Endothelial cell of umbilical vein (primary cell): ENCODE measurements at places on chromosomes 1 and 21.

DNA sequence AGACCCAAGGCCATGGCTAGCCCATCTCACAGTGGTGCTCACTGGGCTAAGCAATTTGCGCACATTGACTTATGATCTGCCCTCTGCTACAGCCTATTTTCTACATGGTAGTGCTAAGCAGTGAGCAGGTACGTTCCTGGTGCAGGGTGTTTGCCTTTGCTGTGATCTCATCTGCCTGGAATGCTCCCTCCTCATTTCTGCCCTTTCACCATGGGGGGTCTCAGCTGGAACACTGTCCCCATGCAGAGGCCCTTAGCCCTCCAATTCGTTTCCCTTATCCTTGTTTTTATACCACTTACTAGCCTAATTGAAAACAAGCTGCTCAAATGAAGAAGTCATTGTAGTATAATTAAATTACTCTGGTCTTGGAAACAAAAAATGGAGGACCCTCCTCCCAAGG, 2.0 kb upstream of the B3GALT5 start:
- DNase-seq, result no peak

GRCh38 chr1:15171271-15171908, 17.8 kb downstream of the TMEM51 start:
- no peak for DNase-seq

GRCh38 chr1:110607536-110608230, 1.5 kb upstream of the KCNA2 start:
- no peak for DNase-seq

DNA sequence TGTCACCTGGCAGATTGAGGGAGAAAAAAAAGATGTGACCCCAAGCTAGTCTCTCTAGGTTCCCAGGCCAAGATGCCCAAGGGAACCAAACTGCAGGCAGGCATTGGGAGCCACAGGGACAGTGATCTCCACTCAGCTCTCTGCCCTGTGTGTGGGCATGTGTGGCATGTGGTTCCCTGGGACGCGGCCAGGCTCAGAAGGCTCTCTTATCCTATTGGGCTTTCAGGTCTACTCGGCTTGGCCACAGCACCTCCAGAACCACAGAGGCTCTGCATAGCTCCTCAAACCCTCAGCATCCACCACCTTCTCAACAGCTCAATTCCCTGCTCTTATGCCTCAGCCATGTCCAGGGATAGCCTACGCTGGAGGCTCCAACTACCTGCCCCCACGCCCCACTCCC, 22.0 kb downstream of the IQGAP3 start:
- no peak for DNase-seq

DNA sequence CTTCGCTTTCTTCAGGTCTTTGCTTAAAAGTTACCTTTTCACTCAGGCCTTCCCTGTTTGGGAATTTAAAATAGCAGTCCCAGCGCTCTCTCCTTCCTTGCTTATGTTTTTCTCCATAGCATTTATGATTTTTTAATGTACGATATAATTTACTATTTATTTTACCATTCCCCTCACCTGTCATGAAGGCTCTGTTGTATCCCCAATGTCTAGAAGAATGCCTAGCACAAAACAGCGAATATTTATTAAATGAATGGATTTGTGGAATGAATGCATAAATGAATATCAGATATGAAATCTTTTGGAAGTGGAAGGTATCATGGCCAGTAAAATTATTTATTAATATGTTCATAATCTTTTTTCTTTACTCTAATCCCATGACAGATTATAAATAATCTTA, 402 bp upstream of the OSBPL9 start:
- no peak for DNase-seq

DNA sequence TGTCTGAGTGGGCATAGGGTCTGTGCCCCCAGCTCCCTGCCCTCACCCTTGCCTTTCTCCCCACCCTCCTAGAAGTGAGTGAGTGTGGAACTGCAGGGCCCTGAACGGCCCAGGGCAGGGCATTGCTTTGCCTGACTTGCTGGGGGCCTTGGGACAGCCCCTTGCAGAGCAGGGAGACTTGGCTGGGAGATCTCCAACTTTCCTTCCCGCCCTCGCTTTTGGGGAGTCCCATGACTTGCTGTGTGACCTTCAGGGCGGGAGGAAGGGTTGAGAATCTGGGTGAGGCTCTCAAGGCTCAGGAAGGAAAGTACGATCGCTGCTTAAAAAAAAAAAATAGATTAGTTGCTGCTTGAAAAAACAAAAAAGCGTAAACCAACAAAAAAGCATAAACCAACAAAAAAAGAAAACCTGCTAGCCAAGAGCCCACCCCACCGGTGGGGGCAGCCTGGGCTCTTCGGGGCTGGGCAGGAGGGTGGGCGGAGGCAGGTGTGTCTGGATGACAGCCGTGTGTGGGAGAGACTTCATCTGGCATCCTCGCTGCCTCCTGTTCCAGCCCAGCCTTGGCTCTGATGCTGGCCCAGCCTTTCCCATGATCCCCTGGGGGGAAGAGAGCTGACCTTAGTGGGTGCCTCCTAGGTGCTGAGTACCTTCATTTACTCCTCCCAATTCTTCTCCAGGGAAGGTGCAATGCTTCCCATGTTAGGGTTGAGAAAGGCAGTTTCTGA, 6.5 kb downstream of the NBL1 start:
- no peak for DNase-seq

DNA sequence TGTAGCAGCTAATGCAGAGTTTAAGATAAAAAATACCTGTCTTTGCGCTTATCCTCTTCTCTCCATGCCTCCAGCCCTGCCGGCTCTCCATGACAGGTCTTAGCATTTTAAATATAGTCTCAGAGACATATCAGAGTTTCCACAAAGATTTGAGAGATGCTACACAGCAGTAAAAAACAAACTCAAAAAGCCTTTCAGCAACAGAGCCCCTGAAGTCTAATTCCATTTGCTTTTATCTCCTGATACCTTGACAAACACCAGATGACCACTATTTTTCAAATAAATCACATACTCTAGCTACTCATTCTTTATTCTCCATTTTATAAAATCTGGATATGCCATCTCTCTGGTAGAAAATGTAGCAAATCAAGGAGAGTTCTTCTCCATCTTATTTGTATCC, 79.5 kb upstream of the LRRC53 start:
- DNase-seq, result no peak

- DNase-seq, result peak; percentile 32
Observed at GRCh38 chr1:203464226-203464625, 11.4 kb upstream of the PRELP start.

- no peak for DNase-seq
Observed at GRCh38 chr1:84771895-84772294, 81.6 kb upstream of the SSX2IP start.

- peak; percentile 1 for DNase-seq
Observed at GRCh38 chr1:48978413-48978812, 201.7 kb upstream of the BEND5 start.

GRCh38 chr1:19013826-19014548, 57.5 kb upstream of the IFFO2 start:
- DNase-seq, result no peak

DNA sequence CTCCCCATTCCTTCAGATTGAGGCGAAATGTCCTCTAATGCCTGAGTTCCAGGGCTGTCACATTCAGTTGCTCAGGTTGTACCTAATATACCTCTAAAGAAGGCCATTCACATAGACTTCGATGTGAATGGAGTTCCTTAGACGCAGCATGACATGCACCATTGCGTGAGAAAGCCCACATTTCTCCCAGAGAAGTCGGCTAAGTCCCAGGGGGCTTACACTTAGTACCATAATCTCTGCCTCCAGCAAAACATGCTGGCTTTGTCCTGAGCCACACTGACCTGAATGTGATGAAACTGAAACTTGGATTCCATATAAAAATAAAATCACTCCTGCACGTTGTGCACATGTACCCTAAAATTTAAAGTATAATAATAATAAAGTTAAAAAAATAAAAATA, 23.2 kb upstream of the SLC2A1 start:
- no peak for DNase-seq

DNA sequence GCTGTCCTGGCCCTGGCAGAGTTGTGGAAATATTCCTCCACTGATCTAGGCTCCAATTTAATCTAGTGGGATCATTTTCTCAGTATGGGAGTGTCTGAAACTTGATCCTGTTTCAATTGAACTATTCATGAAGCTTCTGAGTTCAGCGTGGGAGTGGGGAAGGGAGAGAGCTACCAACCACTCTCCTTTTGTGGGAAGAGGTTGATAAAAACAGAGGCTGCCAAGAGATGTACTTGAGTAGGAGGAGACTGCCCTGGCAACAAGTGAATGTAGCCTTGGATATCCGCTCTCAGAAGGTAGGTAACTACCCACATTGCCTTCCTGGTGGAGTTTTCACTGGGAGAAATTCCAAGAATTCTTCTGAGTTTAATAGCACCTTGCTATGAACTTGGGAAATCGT, at the start of gene CTXND2:
CTXND2 (plus strand) TSS at position 119 of the 400 bp plus-strand sequence. CDS start 25,179 bp downstream, outside the sequence.
- no peak for DNase-seq

GRCh38 chr1:219433496-219434131, 179.3 kb downstream of the ZC3H11B start:
- DNase-seq, result no peak

GRCh38 chr1:68293122-68293521, 60.8 kb upstream of the WLS start:
- peak; percentile 5 for DNase-seq

DNA sequence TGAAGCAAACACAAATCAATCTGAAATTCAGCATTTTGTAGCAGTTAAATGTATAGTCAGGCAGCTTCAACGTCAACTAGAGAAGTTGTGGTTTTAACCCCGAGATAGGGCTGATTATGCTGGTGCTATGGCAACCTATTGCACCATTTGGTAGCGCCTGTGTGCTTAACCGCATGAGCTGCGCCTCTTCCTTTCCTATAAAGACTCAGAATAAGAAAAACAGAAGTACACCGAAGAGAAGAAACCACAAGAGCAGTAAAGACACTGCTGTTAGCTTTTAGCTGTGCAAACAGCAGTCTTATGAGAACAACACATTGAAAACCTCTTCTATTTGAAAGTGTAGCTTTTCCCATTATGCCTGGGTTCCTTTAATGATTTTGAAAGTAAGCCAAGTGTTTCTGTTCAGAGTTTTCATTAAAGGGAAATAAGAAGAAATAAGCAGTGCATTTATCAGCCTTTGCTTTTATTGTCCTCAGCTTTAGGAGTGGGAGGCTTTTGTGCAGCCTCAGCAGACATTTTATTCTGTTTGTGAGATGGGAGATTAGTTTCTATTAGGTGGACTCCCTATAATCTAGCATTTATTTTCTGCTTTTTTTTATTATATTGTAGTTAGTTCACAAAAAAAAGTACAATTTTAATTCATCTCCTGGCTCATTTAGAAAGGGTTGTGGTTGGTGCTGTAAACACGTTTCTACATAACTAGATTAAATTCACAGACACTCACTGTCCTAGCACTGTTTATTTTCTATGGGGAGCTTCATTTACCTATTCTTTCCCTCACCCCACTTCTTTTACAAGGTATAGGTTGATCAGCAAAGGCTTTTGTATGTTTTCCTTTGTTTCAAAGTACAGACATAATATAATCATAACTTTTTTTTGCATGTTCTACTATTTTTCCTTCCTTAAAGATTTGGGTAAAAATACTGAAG, 43.3 kb downstream of the PTPRC start:
- DNase-seq, result peak; percentile 76

DNA sequence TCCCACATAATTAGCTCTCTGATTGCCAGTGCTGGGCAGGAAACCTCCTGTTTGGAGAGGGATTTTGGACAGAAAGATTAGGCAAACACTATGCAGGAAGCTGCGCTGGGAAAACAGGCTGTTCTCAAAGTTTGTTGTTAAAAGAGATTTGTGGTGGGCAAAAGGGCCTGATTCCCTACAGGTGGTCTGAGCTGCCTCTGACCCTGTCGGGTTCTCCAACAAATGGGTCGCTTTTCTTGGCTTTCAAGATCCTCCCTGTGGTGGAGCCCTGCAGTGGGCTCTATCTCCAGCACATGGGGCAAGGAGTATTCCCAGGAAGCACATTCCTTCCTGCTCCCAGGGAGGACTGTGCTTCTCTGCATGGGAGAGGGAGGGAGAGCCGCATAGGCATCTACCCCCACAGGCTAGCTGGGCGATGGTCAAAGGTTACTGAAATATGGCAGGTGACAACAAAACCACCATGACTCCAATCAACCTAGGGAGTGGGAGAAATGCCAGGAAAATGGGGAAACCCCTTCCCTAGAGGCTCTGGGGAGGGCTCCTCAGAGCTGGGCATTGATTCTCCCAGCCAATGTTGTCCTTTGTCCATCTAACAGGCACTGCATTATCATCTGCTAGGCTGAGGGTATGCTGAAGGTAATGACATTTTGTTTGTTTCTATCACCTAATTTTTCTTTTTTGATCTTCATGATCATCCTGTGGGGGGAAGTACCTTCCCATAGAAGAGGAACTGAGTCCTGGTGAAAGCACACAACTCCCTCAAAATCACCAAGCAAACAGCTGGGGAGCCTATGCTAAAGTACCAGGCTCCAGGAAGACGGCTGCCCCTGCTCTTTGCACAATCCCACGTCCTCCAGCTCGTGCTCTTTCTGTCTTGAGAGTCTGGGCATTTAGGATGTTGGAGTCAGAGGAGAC, 85.3 kb downstream of the PLXNA2 start:
- peak; percentile 63 for DNase-seq

DNA sequence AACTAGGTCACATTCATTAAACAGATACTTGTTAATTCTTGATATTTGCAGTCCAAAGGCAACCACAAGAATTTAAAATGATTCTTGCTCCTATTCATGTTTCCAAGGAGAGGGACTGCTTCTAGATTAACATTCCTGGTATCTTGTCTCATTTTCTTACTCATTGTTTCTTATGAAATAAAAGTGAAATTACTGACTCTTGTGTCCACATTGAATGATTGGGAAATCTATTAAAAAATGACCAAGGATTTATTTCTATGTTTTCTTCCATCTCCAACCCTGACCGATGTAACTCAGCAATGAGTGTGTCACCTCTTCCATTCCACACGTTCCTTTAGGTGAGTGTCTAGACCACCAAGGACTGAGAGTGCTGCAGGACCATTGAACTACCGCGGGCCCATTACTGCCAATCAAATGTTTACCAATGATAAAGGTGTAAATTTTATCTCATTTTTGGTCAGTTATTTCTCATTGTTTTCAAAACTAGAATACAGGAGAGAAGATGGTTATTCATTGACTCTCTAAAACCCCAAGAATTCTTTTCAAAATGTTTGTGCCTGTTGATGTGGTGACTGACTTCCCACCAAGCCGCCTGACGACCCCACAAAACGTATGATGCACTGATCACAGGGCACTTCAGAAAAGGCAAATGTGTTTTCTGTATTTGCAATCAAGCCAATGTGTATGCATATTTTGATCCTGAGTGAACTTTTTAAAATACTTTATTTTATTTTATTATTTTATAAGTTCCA, 414.6 kb upstream of the PTBP2 start:
- no peak for DNase-seq

- peak; percentile 13 for DNase-seq
Observed at GRCh38 chr1:200512191-200512590, 102.4 kb upstream of the ZNF281 start.

DNA sequence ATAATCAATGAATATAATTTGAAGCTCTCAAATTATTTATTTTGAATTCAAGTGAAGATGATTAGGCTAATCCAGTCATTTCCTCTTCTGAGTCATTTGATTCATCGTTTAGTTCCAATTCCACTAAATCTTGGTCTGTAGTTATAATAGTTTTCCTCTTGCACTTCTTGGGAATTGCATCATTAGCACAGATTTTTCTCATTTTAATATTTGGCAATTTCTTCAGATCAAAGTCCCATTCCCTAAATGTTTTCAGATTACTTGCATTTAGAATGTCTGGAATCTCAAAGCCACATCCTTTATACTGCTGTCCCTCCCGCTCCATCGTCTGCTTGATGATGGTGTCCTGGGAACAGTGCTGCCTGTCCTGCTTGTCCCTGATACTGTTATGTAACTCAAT, 43.5 kb downstream of the MAST2 start:
- DNase-seq, result peak; percentile 3
